CD4-positive, alpha-beta T cell treated with Interleukin-1 beta for 1 hour (primary cell): ENCODE measurements at places on chromosomes 11 and 22.
A peak's percentile ranks its signal among the peaks of the same experiment; 100 is the strongest.

DNA sequence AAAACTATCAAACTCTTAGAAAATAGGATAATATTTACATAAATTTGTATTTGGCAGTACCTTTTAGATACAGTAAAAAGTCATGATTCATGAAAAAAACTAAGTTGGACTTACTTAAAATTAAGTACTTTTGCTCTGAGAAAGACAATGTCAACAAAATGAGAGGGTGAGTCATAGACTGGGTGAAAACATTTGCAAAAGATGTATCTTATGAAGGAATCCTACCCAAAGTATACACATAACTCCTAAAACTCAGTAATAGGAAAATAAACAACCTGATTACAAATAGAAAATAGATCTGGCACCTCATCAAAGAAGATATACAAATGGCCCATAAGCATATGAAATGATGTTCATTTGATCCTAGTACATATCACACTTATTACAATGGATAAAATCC lies 1154.6 kb downstream of the JRKL start:
- no peak for DNase-seq

- DNase-seq: no peak
These were observed 13.1 kb downstream of the HINFP start for GRCh38 chr11:119134389-119134978.

GRCh38 chr22:38729946-38730345 lies 24.2 kb downstream of the GTPBP1 start:
- no peak for DNase-seq

GRCh38 chr11:63682066-63683021 lies 1.0 kb downstream of the RTN3 start:
- no peak for DNase-seq

GRCh38 chr22:33920927-33921524 lies 750 bp upstream of the LARGE1 start:
- DNase-seq: peak; percentile 92

- DNase-seq: no peak
These were observed 61.4 kb upstream of the PTPRJ start for GRCh38 chr11:47918882-47919495.

DNA sequence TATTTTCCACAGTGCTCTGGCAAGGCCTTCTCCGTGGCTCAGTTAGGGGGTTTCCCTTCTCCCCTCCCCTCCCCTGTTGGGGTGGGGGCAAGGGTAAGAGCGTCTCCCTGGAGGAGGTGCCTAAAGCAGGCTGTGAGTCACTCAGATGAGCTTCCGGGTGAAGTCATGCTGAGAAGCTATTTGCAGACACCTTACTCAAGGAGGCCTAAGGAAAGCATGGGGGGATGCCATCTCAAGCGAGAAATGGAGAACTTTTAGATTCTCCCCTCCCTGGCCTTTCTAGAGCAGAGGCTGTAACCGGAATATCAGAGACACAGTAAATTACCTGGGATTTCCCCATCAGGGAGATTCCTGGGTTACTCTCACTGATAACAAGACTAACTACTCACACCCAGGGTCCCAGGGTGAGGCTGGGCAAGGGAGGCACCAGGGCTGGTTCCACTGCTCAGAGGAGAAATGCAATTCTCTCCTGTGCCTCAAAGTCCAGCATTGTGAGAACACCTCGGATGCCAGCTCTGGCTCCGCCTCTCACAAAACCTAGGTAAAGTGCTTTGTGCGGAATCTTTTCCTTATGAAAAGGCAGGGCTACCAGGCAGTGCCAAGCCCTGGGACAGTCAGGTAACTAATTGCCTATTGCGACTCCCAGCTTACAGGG lies 123.6 kb downstream of the ABTB2 start:
- DNase-seq: peak; percentile 83

DNA sequence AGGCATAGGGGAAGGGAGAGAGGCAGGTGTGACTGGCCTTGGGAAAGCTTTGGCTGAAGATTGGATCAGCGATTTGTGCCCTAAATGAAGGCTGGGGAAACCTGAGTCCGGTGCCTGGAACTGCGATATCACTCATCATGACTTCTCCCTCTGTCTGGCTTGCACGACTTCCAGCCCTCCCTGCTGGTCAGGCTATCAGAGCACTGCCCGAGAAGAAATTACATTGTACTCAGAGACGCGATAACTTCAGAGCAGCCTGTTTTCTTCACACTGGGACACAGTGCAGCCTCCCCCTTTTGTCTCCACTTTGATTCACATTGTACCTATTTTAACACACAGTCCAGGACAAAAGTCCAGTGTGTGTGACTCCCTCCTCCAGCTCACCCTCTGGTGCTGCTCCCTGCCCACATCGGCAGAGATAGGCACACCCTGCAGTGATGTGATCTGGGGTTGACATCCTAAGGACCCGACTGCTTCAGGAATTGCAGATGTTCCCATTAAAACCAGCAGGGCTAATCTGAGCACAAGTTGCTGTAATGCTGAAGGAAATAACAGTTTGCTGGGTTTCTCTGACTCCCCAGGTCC lies 62.1 kb upstream of the CADM1 start:
- no peak for DNase-seq

DNA sequence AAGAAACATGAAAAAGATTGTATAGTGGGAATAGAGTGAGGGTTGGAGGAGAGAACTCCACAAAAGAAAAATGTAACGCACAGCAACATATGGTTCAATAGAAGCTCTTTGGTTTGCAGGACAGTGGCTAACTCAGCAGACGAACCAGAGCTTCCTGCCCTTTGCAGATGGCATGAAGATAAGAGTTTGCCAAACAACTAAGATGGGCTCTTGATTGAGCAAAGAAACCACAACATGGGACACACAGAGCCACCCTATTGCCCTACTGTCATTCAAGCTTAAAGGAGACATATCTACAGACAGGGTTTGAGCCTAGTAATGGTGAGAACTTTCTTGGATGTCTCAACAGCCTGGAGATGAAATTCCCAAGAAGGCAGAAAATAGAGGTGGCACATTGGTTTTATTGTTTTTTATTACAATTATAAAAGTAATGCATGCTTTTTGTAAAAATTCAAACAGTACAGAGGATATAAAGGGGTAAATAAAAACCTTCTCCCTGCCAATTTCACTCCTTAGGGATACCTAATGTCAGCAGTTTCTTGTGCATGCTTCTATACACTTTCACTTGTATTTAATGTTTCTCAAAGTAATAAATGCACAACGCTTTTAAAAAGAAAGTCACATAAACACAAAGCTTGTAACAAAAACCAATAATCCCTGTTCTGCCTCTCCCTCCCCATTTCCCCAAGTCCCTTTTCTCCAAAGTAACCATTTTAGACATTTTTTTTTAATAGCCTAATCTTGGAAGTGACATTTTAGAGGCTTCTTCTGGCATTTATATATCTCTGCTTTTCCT lies 63.7 kb downstream of the COPB1 start:
- peak; percentile 23 for DNase-seq
